Cortex of kidney (tissue), 1 donor: ENCODE measurements at places on chromosomes 4 and X.

DNA sequence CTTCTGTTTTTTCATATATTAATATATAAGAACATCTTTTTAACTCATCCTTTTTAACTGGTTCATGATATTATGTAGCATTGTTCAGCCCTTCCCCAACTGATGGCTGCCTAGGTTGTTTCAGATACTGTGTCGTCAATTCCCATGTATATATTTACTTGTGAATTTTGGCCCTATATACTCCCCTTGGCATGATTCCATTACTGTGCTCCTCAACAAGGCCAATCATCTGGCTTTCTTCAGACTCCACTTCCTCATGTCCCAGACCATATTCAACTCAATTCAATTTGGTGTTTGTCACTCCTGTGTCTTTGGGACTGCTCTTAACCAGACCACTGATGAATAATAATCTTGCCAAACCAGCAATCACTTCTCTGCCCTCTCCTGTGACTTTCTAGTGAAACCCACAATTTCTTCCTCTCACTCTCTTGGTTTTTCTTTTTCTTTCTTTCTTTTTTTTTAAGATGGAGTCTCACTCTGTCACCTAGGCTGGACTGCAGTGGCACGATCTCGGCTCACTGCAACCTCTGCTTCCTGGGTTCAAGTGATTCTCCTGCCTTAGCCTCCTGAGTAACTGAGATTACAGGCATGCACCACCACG is 2.7 kb upstream of the WDR45 start:
- DNase-seq, result no peak

- no peak for DNase-seq
Observed at GRCh38 chr4:81523672-81524327, 52.1 kb upstream of the RASGEF1B start.

- DNase-seq, result no peak
Observed at GRCh38 chrX:46837558-46838485, 979 bp downstream of the RP2 start.

GRCh38 chrX:7985568-7985967 is 58.4 kb upstream of the PNPLA4 start:
- DNase-seq, result no peak

DNA sequence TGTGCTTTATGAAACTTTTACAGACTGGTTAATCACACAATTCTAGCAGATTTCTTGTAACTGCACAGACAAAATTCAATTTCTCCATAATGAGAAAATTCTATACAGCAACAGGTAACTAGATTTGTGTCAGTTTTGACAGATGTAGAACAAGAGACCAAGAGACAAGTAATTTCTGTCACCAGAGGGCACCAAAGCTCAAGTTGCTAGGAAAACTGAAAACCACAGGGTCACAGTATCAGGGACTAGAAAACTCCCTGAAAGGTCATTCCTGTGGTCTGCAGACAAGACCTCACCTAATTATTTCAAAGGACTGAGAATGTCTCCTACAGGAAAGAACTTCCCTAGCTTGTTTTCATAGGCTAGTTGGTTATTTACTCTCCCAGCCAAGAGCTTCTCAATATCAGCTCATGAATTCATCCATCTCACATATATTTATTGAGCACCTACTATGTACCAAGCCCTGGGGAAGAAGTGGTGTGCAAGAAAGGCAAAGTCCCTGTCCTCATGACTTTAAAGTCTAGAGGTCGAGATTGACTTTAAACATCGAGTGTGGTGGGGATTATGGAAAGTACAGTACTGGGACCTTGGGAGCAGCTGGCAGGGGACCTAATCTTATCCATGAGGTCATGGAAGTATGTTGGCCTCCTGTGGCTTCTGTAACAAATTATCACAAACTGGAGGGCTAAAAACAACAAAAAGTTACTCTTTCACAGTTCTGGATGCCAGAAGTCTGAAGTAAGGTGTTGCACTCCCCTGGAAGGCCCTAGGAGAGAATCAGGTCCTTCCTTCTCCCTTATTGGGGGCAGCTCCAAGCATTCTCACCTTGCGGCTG is 47.8 kb upstream of the SETD7 start:
- no peak for DNase-seq

DNA sequence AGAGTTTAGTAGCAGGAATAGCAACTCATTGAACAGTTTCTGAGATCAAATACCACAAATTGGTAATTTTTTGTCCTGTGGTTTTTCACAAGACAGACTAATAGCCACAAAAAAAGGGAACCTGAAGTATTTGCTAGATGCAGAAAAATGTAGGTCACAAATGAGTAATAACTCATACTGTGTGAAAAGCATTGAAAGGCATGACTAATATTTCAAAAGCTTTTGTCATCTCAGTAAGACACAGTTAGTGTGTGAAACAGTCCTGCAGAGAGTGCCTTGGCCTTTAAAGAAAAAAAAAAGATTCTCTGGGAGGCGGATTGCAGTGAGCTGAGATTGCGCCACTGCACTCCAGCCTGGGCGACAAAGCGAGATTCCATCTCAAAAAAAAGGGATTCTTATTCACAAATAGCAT is 31.4 kb upstream of the SLC25A31 start:
- DNase-seq, result no peak

DNA sequence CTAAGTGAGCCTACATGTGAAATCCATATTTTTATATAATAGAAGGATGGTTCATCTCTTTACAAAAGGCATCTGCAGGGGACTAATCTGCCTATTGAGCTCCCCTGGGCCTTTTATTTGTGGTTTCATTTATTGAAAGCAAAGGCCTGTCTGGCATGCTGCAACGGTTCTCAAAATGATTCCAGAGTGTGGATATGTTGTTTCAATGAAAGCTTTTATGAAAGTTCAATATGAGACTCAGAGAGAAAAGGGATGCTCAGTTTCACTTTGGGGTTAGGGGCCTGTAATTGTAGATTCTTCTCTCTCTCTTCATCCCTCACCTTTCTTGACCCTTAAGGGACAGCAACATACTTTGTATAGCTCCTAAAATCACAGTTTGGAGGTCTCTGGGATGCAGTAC is 204.2 kb upstream of the CASK start:
- no peak for DNase-seq

- no peak for DNase-seq
Observed at GRCh38 chrX:1224954-1225353, 12.5 kb upstream of the CRLF2 start.

DNA sequence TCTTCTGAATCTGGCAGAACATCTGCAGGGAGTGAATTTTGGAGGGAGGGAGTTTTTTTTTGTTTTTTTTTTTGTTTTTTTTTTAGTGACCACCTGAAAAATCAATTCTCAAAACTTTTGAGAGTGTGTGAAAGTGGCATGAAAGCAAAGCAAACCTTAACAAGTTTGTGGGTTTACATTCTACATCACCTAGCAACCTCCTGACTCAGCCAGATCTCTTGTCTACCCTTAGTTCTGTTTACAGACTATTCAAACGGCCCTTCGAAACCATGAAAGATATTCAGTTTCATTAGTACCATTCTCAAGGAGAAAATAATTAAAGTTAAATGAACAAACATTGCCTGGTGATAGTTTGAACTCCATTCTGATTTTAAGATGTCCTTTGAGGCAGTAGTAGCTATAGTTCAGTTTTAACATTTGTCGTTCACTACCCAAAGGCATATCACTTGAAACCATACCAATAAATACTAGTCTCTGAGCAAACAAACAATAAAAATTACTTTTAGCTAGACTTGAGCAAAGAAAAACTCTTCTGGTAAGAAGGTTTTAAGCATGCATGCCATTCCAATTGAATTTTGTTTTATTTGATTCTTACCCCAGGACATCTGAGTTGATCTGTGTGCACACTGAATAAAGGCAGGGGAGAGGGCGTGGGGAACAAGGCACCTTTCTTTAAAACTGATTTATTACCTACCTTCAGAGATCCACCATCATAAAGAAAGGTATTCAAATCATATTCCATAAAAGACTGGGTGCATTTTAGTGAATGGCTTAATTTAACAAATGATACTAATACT is 137.7 kb downstream of the ARX start:
- DNase-seq, result no peak

- no peak for DNase-seq
Observed at GRCh38 chr4:169957785-169958184, 68.4 kb downstream of the MFAP3L start.

DNA sequence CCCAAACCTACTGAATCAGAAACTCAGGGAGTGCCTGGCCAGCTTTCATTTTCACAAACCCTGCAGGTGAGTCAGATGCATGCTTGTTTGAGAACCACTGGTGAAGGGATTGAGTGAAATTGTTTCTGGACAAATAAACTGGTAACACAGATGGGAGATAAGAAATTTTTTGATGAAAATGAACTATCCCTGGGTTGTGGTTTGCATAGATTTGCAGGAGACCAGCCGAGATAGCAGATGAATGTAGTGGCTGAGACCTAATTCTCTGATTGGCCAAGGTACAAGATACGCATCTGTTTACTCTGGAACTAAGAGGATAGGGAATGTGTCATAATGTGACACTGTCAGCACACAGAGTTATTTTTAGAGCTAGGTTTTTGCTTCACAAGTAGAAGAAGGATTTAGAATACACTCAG is 117.8 kb upstream of the NOCT start:
- no peak for DNase-seq

DNA sequence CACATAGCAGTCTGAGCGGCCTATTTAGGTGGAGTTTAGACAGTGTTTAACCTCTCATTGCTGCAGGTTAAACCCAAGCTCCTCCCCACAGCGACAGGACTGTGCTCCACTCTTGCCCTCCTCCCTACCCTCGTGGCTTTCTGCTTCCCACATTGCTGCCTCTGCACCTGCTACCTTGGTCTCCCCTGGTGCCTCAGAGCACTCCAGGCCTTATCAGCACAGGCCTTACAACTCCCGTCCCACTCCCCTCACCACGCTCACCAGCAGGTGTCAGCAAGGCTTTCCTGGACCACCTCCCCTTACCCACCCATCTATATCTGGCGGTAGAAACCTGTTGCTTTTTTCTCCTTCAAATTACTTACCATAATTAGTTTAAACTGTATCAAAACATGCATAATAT is 18.6 kb downstream of the HELT start:
- DNase-seq, result no peak

DNA sequence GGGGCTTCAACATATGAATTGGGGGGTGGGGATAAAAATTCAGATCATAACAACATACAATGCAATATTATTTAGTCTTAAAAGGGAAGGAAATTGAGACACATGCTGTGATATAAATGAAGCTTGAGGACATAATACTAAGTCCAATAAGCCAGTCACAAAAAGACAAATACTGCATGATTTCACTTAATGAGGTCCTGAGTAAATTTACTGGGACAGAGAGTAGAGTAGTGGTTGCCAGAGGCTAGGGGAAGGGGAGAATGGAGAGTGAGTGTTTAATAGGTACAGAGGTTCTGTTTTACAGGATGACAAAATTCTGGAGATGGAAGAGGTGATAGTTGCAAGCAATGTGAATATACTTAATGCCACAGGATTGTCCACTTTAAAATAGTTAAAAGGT is 89.2 kb upstream of the RAPGEF2 start:
- no peak for DNase-seq

DNA sequence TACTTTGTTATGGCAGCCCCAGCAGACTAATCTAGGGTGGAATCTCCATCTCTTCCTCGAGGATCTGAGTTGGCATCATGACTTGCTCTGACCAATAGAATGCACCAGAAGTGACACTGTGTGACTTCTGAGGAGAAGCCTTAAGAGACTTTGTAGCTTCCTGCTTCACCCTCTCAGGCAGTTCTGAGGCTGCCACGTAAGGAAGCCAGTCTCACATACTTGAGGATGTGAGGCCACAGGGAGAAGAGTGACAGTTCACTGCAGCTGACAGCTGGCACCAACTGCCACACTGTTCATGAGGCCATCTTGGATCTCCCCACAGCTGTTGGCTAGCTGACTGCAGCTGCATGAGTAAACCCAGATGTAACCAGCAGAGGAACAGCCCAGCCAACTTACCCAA is 29.3 kb upstream of the BCOR start:
- DNase-seq, result no peak

DNA sequence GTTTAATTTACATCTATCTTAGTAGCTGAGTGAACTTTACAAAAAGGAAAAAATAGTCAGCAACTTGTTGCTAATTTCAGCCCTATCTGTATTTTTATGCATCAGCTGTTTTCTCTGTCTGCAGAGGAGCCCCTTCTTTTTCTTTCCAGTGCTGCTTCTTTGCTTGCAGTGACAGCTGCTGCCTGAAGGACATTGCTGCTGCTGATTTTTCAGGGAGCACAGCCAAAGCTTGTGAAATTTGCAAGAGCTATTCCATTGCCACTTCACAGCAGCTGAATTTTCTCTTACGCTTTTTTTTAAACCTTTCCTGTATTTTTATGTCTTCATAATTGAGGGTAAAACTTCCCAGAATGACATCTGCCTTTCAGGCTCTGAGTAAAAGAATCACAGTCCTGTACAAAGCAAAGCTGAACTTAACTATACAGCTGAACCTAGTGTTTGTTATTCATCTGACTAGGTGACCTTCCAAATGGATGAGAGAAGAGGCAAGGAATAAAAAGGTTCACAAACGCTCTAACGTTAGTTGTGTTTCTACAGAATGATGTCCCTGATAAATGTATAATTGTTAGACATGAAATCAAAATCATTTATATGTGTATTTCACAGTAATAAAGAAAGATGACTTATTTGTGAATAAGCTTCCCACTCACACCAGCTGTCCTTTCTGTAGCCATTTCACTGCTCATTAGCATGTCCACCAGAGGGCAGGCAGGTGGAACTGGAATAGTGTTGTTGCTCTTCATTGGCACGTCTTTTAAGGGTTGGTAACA is 541.4 kb downstream of the ADGRL3 start:
- DNase-seq, result no peak

- DNase-seq, result no peak
Observed at GRCh38 chr4:15162046-15162445, 159.8 kb downstream of the CPEB2 start.
